ENCODE measurements at places on chromosomes 5 and 9. TPM values are rescaled to one million over a fixed set of nuclear protein-coding genes. Genes with fewer than 3 reads are reported as not detected.
A peak's percentile ranks its signal among the peaks of the same experiment; 100 is the strongest.

The BAAT gene
- 0.26 TPM for total RNA-seq

The HAVCR2 gene
- total RNA-seq, result 0.53 TPM

DNA sequence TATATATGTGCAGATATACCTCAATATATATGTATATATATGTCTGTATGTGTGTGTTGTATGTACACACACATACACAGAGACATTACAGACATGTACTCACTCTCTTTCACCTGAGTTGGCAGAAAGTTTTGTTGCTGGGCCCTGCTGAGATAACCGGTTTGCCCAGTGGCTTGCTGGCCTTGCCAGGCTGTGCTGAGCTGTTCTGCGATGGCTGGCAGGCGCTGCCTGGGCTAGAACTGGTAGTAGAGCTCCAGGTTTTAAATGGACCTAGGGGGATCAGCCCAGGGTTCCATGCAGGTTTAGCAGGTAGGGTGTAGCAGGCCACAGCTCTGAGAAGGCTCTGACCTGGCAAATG is 394.3 kb downstream of the GADD45G start:
- peak; percentile 75 for DNase-seq

DNA sequence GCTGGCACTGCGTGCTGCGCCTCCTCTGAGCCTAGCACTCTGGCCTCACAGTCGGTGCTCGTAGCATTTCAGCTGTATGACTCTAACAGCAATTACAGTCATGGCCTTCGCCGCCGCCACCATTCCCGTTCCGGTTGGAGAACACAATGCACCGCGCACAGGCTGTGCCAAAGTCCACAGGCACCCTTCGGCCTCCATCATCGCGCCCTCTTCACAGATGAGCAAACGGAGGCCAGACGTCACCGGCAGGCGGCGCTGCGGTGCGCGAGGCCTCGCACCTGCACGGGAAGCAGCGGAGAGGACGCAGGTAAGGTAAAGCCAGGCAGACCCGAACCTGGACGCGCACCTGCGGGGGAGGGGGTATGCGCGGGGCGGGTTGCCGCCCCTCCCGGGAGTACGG is 128.9 kb downstream of the BARX1 start:
- no peak for DNase-seq

GRCh38 chr5:129593525-129593924 is 133.4 kb downstream of the ADAMTS19 start:
- peak; percentile 32 for DNase-seq

- DNase-seq, result no peak
These were observed 18.5 kb downstream of the ARHGEF28 start for GRCh38 chr5:73644385-73644963.

All from bronchial epithelial cell (primary cell).